ENCODE measurements at places on chromosomes 5 and 9. TPM values are rescaled to one million over a fixed set of nuclear protein-coding genes. Genes with fewer than 3 reads are reported as not detected.
A peak's percentile ranks its signal among the peaks of the same experiment; 100 is the strongest.

- DNase-seq = no peak
- H3K4me1 ChIP-seq = peaks cover 32% of the 10 kb centered on the region
- H3K27me3 ChIP-seq = no peaks in the 10 kb centered on the region
- H3K36me3 ChIP-seq = peaks cover 3% of the 10 kb centered on the region
- H3K4me3 ChIP-seq = no peak overlapping the region
These were observed 6.8 kb downstream of the SNX30 start for GRCh38 chr9:112757282-112757883.

GRCh38 chr5:158848634-158849033 lies 251.1 kb downstream of the EBF1 start:
- no peak overlapping the region for H3K27ac ChIP-seq
- no peaks in the 10 kb centered on the region for H3K27me3 ChIP-seq
- H3K36me3 ChIP-seq = peaks cover 16% of the 10 kb centered on the region
- H3K4me3 ChIP-seq = no peak overlapping the region
- peaks cover 42% of the 10 kb centered on the region for H3K4me1 ChIP-seq

GRCh38 chr5:133480866-133481265 lies 131.5 kb downstream of the FSTL4 start:
- no peak overlapping the region for H3K4me3 ChIP-seq
- H3K27me3 ChIP-seq = peaks cover under 1% of the 10 kb centered on the region
- no peaks in the 10 kb centered on the region for H3K36me3 ChIP-seq
- H3K4me1 ChIP-seq = no peaks in the 10 kb centered on the region
- no peak overlapping the region for H3K27ac ChIP-seq

DNA sequence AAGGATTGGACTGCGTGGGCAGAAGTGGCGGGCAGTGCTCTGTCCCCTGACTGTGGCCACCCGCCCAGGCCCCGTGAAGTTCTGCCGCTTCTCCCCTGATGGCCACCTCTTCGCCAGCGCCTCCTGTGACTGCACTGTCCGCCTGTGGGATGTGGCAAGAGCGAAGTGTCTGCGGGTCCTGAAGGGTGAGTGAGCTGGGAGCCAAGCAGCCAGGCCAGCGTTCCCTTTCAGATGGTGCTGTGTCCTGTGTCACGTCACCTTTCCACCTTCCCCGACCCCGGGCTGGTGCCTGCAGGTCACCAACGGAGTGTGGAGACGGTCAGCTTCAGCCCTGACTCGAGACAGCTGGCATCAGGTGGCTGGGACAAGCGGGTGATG lies 2.3 kb downstream of the WDR38 start:
- DNase-seq = no peak
- H3K36me3 ChIP-seq = peaks cover 15% of the 10 kb centered on the region
- peaks cover 31% of the 10 kb centered on the region for H3K4me1 ChIP-seq
- H3K27me3 ChIP-seq = no peaks in the 10 kb centered on the region
- no peak overlapping the region for H3K27ac ChIP-seq

ACOT12 gene
- total RNA-seq = not detected

DNA sequence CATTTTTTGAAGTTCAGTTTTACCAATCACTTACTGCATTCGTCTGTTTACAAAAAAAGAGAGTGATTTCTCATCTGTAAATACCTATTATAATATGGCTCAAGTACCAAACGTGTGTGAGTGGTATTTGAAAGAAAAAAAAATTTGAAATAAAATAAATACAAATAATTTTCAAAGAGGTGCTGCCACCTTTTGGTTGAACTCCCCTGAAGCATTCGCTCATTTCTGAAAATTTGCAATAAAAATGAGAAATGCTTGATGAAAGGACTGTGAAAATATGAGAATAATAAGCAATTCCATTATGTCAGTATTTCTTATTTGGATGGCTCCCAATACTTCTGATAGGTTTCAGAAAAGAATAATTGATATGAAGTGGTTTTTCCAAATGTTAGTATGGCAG lies 409.9 kb downstream of the CTNND2 start:
- DNase-seq = no peak
- H3K27me3 ChIP-seq = no peaks in the 10 kb centered on the region
- H3K36me3 ChIP-seq = no peaks in the 10 kb centered on the region
- H3K4me1 ChIP-seq = no peaks in the 10 kb centered on the region

- no peaks in the 10 kb centered on the region for H3K4me1 ChIP-seq
- H3K4me3 ChIP-seq = no peak overlapping the region
- no peak for DNase-seq
- H3K27ac ChIP-seq = no peak overlapping the region
These were observed 758.5 kb upstream of the EDIL3 start for GRCh38 chr5:85143138-85143537.

DNA sequence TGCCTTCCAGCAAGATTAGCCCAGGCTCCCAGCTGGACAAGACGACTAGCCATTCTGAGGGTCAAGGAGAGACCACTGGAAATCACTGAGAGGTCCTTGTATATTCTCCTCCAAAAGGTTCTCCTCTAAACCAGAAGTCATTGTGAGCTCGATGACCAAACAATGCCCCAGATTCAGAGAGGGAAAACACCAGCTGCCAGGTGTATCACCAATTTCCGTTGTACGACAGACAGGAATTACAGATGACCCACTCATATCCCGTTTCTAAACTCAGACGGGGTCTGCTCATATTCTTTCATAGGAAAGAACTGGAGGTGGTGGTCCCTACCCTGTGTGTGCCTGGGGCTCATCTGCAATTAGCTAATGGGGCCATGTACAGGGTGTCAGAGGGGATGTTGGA lies 14.2 kb downstream of the FAXDC2 start:
- DNase-seq = no peak
- peaks cover 14% of the 10 kb centered on the region for H3K36me3 ChIP-seq
- no peak overlapping the region for H3K4me3 ChIP-seq
- peaks cover 13% of the 10 kb centered on the region for H3K4me1 ChIP-seq
- no peak overlapping the region for H3K27ac ChIP-seq
- no peaks in the 10 kb centered on the region for H3K27me3 ChIP-seq

- no peaks in the 10 kb centered on the region for H3K4me1 ChIP-seq
- H3K36me3 ChIP-seq = peaks cover 6% of the 10 kb centered on the region
- peak; percentile 82 for DNase-seq
- H3K27me3 ChIP-seq = no peaks in the 10 kb centered on the region
- H3K4me3 ChIP-seq = no peak overlapping the region
These were observed 62.4 kb downstream of the ZNF354C start for GRCh38 chr5:179122411-179123108.

DNA sequence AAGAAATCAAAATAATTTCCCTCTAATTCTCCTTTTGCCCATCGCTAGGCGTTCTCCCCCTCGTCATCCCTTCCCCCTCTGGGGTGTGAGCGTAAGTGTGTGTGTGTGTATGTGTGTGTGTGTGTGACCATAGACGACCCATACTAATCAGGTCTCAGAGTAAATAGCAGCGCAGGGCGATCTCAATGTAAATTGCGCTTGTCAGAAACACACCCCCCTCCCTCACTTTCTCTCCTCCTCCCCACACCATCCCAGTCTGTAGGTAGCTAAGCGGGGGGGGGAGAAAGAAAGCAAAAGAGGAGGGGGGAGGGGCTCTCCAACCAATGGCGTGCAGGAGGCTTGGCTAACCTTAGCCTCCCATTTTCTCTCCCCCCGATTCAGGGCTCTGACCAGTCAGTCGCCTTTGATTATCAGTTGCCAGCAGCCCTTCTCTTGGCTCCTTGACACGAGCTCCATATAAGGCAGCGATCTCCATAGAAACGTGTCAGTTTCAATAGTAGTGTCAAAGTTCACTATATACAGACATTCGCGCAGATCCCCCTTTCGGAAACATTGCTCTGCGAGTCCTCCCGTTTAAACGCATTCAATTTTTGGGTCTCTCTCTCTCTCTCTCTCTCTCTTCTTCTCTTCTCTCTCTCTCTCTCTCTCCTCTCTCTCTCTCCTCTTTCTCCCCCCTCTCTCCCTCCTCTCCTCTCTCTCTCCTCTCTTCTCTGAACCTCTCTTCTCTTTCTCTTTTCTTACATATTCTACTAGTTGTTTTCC lies at the start of gene NR2F1:
Gene NR2F1 (plus strand): TSS at position 546 of the 762 bp plus-strand sequence. CDS start 1,802 bp downstream, outside the sequence.
- H3K4me3 ChIP-seq = no peak within 1 kb of the TSS
- H3K27ac ChIP-seq = no peak within 1 kb of the TSS

GRCh38 chr5:158886957-158887356 lies 212.8 kb downstream of the EBF1 start:
- H3K4me3 ChIP-seq = no peak overlapping the region
- H3K27ac ChIP-seq = peak overlapping the region; percentile 25
- H3K36me3 ChIP-seq = peaks cover 22% of the 10 kb centered on the region
- DNase-seq = no peak

- no peak overlapping the region for H3K27ac ChIP-seq
- DNase-seq = no peak
- H3K36me3 ChIP-seq = peaks cover 14% of the 10 kb centered on the region
- H3K27me3 ChIP-seq = no peaks in the 10 kb centered on the region
These were observed 42.0 kb downstream of the SSBP2 start for GRCh38 chr5:81708889-81709288.

GRCh38 chr9:111762556-111762955 lies 32.2 kb downstream of the SHOC1 start:
- no peak for DNase-seq
- no peaks in the 10 kb centered on the region for H3K27me3 ChIP-seq
- H3K27ac ChIP-seq = peak overlapping the region; percentile 43
- no peak overlapping the region for H3K4me3 ChIP-seq

TEX48 gene
- not detected for total RNA-seq

DNA sequence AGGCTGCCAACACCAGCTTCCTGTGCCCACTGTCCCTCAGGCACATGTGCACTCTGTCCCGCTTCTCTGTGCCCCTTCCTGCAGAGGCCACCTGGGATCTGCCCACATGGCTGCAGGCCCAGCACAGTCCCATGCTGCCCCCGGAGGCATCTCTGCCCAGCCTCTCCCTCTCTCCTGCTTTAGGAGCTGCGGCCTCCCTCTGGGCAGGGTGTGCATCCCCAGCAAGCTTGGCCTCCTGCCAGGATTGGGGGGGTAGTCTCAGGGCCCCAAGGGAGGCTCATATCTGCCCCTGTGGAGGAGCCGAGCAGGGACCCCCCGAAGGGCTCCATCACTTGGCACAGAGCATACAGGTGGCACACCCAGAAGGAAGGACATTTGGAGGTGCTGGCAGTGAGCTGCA lies 24.8 kb downstream of the FLT4 start:
- H3K27ac ChIP-seq = no peak overlapping the region
- no peak overlapping the region for H3K4me3 ChIP-seq
- H3K4me1 ChIP-seq = peaks cover 3% of the 10 kb centered on the region

DNA sequence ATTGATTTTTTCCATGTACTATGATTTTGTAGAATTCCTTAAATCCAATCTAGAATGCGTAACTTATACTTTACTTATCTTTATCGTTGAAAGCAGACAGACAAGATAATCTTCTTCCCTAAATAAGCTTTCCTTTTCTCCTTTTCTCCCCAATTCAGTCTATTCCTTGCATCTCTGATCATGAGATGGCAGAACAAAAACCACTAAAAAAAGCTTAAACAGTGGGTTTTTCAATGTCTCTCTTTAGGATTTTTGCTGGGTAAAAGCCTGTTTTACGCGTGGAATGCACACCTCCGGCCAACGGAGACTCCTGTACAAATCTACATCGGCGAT lies 755 bp downstream of the CDKN2B start:
- H3K36me3 ChIP-seq = peaks cover 26% of the 10 kb centered on the region
- no peak for DNase-seq
- H3K4me1 ChIP-seq = peaks cover 42% of the 10 kb centered on the region

NAIF1 gene
- total RNA-seq = 8.8 TPM

GRCh38 chr5:135376961-135377624 lies 21.9 kb downstream of the MACROH2A1 start:
- H3K4me3 ChIP-seq = no peak overlapping the region
- H3K27me3 ChIP-seq = no peaks in the 10 kb centered on the region
- no peak for DNase-seq
- H3K27ac ChIP-seq = peak overlapping the region; percentile 3

GRCh38 chr5:79112703-79113058 lies 1.1 kb downstream of the BHMT start:
- H3K27ac ChIP-seq = no peak overlapping the region
- H3K4me3 ChIP-seq = no peak overlapping the region
- H3K27me3 ChIP-seq = peaks cover 90% of the 10 kb centered on the region
- peaks cover 2% of the 10 kb centered on the region for H3K36me3 ChIP-seq
- peaks cover 14% of the 10 kb centered on the region for H3K4me1 ChIP-seq

- H3K36me3 ChIP-seq = no peaks in the 10 kb centered on the region
- H3K4me1 ChIP-seq = peaks cover 20% of the 10 kb centered on the region
- no peak overlapping the region for H3K27ac ChIP-seq
- DNase-seq = no peak
- H3K4me3 ChIP-seq = no peak overlapping the region
These were observed 3.8 kb upstream of the LHX2 start for GRCh38 chr9:124007565-124008302.

- H3K36me3 ChIP-seq = peaks cover 46% of the 10 kb centered on the region
- H3K4me1 ChIP-seq = peaks cover 42% of the 10 kb centered on the region
- no peaks in the 10 kb centered on the region for H3K27me3 ChIP-seq
- H3K27ac ChIP-seq = peak overlapping the region; percentile 14
These were observed 47.0 kb downstream of the GPR21 start for GRCh38 chr9:123080444-123080843.

ZNG1E gene
- total RNA-seq = 26.6 TPM

GRCh38 chr9:38118862-38119438 lies 49.9 kb upstream of the SHB start:
- DNase-seq = peak; percentile 19
- no peaks in the 10 kb centered on the region for H3K4me1 ChIP-seq
- H3K27ac ChIP-seq = no peak overlapping the region
- peaks cover 54% of the 10 kb centered on the region for H3K27me3 ChIP-seq

DNA sequence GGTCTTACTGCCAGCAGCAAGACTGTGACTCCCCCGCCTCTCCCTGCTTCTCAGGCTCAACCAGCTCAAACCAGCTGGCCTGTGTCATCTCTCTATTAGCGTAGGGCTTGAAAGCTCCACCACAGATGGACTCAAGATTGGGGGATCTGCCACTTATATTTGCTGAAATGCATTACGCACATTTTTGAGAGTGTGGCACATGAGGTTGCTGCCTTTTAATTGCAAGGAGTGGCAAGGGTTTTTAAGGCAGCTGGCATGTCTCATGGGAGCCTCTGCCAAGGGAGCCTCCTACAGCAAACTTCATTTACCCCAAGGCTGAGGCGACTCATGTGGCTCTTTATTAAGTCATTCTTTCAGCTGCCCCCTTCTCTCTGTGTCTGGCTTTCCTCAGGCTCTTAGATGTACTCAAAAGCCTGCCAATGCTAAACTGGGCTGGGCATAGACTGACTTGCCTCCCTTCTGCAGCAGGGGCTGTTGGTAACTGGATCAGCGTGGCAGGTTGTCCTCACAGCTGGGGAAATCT lies 219.3 kb downstream of the SMARCA2 start:
- H3K27me3 ChIP-seq = peaks cover 5% of the 10 kb centered on the region
- no peak overlapping the region for H3K27ac ChIP-seq
- H3K4me1 ChIP-seq = peaks cover 10% of the 10 kb centered on the region
- no peaks in the 10 kb centered on the region for H3K36me3 ChIP-seq

GRCh38 chr9:34929506-34930102 lies 28.5 kb upstream of the PHF24 start:
- H3K4me3 ChIP-seq = no peak overlapping the region
- H3K36me3 ChIP-seq = peaks cover 2% of the 10 kb centered on the region
- H3K27ac ChIP-seq = no peak overlapping the region
- peaks cover 44% of the 10 kb centered on the region for H3K27me3 ChIP-seq
- DNase-seq = peak; percentile 27

Data from osteocyte (in vitro differentiated cells).